ACHN (cell line): ENCODE measurements at places on chromosomes 5 and 9.

DNA sequence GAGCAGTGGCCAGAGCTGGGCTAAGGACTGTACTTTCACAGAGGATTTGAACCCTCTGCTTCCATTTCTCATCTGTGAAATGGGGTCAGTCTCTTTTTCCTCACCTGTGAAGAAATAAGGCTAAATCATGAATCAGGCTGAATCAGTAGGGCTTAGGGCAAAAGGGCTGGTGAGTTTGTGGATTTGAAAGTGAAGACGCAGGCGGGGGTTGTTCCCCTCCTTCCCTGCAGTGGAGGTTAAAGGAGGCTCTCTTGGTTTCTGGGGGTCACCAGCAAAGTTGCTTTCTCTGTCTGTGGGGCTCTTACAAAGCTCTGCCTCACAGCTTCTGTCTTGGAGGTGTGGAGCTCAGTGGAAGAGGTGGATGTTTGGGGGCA is 17.6 kb upstream of the NDST1 start:
- no peak for DNase-seq

GRCh38 chr5:76579166-76579937 is 43.9 kb downstream of the F2RL2 start:
- DNase-seq = no peak

GRCh38 chr5:82004511-82004910 is 32.7 kb downstream of the ATG10 start:
- no peak for DNase-seq

- DNase-seq = no peak
These were observed 190.3 kb downstream of the GOLPH3 start for GRCh38 chr5:31983851-31984250.

GRCh38 chr9:112258106-112258505 is 75.3 kb downstream of the PTBP3 start:
- no peak for DNase-seq
